T-helper 1 cell (primary cell): ENCODE measurements at places on chromosomes 16 and 17.

GRCh38 chr17:40910441-40910841 is 25.4 kb upstream of the KRT20 start:
- no peak for DNase-seq

GRCh38 chr16:28905229-28905754 is 19.7 kb downstream of the RABEP2 start:
- DNase-seq: no peak

DNA sequence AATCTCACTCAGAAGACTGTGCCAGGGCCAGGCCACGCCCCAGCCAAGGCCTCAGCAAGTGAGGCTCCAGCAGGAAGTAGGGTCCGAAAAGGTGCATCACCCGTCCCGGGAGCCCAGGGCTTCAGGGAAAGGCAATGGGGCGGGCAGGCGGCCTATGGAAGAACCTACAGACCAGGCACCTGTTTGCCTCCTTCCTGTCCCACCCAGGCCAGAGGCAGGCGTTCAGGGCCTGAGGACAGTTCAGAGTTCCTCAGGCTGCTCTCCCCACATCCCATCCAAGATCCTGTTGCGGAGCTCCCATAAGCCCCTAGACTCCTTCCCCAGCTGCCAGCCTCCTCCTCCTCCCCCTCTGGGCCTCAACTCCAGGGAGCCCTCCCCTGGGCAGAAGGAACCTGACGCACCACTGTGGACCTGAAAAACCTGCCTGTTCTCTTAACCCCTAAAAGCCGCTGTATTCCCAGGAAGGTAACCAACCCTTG is 2.3 kb downstream of the CLUH start:
- DNase-seq: no peak

DNA sequence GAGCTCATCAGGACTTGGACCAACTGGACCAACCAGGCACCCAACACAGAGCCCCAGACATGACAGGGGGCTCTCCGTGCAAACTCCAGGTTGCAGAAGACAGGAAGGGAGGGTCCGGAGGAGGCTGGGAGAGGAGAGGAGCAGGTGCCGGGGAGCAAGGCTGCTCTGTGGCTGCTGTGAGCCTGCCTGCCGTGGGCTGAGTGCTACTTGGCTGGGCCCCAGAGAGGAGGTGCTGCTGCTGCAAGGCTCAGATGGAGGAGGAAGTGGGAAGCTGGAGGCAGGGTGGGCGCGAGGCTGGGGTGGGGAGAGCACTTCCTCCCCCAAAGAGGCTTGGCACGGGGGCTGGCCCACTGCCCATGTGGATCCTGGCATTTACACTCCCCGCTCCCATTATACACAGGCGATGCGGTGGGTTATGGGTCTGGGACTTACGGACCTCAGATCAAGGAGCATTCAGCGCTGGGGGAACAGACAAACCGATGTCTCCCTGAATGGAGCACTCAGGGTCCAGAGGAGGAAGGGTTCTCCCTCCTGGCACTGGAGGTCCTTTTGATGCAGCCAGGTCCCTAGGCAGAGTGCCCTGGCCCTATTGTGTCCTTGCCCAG is 15.9 kb downstream of the EPOP start:
- DNase-seq: no peak

- no peak for DNase-seq
Observed at GRCh38 chr16:14354561-14355351, 275.3 kb downstream of the PARN start.

GRCh38 chr17:61467416-61468262 is 15.4 kb downstream of the TBX4 start:
- DNase-seq: no peak

DNA sequence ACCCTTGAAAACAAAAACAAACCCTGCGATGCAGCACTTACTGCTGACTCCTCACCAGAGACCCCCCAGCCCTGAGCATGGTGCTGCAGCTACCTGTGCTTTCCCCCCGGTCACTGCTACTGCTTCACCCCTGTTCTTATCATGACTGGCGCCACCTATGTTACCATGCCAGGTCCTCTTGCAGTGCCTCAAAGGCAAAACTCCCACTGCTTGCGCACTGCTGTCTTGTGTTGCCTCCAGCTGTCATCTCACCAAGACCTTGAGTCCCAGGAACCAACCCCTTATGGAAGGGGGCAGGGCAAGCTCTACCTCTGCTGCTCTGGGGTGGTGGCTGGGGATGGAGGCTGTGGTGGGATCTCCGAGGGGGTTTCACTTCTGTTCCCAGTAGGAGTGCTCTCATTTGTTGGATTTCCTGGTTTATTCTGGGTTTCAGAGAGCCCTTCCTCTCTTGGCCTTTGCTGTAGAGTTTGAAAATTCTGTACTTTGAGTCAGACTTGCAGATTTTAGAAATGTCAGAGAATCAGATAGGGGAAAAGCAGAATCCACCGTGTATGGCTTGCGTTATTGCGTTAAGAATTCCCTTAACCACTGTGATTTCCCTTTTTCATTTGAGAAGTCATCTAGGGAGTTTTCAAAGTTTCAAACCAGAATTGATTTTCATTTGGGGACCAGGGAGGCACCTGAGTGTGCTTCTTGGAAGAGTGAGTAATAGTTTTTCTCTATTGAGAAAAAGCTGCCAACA is 96.6 kb downstream of the SPECC1 start:
- no peak for DNase-seq

DNA sequence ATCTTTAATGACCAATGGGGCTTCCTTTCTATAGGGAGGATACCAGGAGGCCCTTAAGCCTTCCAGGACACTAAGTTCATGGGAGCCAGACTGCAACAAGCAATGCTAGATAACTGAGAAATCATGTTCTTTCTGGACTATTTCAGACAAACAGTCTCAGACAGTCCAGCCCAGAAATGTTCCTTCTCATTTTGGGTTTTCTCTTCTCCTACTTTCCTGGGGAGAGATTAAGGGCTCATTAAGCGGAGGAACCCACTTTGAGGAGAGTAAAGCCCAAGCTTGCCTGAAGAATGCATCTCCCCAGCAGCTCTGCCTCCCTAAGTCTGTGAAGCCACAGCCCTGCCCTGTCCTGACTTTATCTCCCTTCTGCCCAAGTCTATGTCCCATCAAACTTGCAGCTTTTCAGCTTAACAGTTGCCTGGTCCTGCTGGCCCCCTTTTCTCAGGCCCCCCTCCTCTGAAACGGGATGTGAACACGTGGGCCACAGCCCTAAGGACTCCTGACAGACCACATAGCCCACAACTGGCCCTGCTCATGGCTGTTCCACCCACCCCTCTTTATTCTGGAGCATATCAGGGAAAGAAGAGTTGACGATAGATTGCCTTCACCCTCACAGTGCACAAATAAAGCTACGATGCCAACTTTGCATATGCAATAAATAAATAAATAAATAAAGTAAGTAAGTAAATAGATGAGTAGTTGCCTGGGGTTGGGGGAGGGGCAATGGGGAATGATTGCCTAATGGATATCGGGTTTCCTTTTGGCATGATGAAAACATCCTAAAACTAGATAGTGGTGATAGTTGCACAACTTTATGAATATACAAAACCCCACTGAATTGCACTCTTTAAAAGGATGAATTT is 111.0 kb downstream of the N4BP1 start:
- no peak for DNase-seq

DNA sequence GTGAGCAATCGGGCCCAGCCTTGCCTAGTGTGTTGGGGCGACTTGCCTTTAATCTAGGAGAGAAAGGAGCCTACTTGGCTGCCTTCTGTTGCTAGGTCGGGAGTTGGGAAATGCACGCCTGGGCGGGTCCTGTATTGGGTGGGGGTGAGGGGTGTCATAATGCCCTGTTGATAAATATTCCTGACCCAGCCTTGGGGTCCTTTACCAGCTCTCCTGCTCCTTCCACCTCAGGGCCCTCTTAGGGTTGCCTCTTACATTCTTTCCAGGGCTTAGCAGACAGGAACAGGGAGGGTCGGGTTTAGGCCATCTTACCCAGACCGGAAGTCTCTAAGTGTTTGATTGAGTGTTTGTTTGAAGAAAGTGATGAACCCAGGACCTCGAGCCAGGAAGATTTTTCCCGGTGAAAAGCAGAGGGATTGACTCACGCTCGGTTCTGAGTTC is 112.9 kb downstream of the SEC14L1 start:
- DNase-seq: no peak

DNA sequence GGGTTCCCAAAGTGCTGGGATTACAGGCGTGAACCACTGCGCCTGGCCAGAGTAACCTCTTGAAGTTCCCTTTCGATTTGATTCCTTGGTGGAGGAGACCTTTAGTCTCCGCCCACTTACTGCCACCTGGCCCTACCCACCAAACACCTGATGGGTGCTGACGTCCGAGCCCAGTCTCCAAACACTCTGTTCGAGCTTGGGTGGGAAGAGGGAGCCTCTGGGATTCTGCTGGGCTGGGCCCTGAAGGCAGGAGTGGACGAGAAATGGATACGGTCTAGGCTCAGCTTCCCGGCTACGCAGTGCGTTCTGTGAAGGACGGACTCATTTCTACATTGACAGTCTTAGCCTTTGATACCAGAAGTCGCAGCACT is 870 bp upstream of the ITGA3 start:
- no peak for DNase-seq

DNA sequence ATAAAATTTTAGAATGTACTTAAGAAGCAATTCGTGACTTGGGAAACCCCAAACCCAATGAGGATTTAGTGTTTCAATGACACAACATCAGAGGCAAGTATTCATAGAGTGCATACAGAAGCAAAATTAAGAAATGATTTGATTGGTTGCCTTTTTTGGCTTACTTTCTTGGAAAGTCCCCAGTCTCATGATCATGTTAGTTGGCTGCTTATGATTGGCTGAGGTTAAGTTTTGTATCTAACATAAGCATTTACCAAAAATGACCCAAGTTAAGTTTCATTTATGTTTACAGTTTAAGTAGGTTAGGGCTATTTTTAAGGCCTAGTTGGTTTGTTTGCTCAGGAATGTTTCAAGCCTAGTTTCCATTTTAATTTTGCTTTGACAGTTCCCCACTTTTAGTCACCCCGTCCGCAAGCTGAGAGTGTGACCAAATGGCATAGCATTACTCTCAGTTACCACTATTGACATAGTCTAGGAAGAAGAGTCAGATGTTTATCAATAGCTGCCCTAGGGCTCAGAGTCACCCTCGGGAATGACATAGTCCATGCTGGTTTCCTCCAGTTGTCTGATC is 36.2 kb downstream of the DGKE start:
- no peak for DNase-seq

DNA sequence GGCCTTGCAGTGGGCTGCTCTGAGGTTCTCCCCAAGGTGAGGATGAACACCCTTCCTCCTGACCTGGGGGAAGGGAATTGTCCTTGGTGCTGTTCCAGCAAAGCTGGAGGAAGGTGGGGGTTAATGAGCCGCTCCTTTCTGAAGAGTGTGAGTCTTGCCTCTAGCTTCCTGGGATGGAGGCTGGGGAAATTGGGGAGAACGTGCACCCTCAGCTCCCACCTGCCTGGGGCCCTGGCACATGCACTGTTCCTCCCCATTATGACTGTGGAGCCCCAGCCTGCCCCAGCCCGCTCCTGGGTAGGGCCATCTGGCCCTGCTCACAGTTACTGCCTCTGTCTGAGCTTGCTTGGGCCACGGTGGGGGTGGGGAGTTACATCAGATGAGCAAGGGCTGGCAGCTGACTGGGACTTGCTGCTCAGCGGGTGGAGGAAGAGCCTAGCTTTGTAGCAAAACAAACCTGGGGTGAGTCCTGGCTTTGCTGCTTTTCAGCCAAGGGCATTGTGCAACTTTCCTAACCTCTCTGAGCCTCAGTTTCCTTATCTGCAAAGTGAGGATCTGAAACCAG is 11.1 kb downstream of the TNS4 start:
- no peak for DNase-seq

DNA sequence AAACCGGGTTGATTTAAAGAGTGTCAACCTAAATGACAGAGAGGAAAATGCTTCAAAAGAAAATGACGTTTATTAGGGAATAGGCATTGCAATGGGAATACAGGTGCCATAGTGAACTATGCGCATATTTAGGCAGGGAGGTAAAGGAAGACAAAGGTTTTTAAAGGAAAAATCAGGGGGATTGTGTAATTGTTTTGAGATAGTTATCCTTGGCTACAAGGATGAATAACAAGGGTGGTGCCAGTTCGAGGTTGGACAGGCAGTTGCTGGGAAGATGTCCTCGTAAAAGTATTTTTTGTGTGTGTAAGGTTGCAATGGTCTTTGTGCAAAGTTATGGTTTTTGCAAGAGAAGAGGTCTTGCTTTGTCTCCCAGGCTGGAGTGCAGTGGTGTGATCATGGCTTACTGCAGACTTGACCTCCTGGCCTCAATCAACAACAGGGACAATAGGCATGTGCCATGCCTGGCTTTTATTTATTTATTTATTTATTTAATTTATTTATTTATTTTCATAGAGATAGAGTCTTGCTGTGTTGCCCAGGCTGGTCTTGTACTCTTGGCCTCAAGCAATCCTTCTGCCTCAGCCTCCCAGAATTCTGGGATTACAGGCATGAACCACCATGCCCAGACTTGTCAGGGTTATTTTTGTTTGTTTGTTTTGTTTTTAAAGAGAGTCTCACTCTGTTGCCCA is 63.1 kb downstream of the CACNG3 start:
- DNase-seq: no peak
